Tibial artery (tissue), 4 donors: ENCODE measurements at places on chromosomes 16 and 17.

GRCh38 chr16:21952040-21952792 lies 945 bp upstream of the UQCRC2 start:
- peak overlapping the region; percentile 71 for H3K4me3 ChIP-seq
- peaks cover 6% of the 10 kb centered on the region for H3K36me3 ChIP-seq
- no peaks in the 10 kb centered on the region for H3K27me3 ChIP-seq
- H3K4me1 ChIP-seq = peaks cover 37% of the 10 kb centered on the region
- DNase-seq = peak; percentile 49
- peak overlapping the region; percentile 87 for H3K27ac ChIP-seq

GRCh38 chr17:79560527-79560926 lies 50.3 kb downstream of the RBFOX3 start:
- H3K27me3 ChIP-seq = no peaks in the 10 kb centered on the region
- no peaks in the 10 kb centered on the region for H3K4me1 ChIP-seq
- H3K36me3 ChIP-seq = no peaks in the 10 kb centered on the region
- no peak for DNase-seq
- no peak overlapping the region for H3K4me3 ChIP-seq
- no peak overlapping the region for H3K27ac ChIP-seq

DNA sequence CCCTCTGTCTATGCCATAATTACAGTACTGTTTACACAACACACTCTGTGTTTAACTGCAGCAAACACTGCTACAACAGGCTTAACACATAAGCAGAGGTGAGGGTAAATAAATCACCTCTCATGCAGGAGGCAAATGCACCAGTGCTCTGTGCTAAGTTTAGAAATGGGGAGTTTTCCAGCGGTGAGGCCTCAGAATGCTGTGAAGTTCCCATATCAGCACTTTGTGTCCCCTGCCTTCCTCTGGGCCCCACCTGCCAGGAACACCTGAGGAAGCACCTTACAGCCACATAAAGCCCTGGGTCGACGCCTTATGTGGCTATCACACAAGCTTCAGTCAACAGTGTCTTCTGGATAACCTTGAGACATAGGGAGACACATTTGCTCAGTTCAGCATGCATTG lies 304.5 kb downstream of the HAPSTR1 start:
- no peaks in the 10 kb centered on the region for H3K4me1 ChIP-seq
- no peak for DNase-seq
- no peak overlapping the region for H3K27ac ChIP-seq
- H3K36me3 ChIP-seq = no peaks in the 10 kb centered on the region
- H3K27me3 ChIP-seq = no peaks in the 10 kb centered on the region

- peak overlapping the region; percentile 89 for H3K27ac ChIP-seq
- no peaks in the 10 kb centered on the region for H3K27me3 ChIP-seq
- no peaks in the 10 kb centered on the region for H3K4me1 ChIP-seq
- peak overlapping the region; percentile 82 for H3K4me3 ChIP-seq
- H3K36me3 ChIP-seq = peaks cover 8% of the 10 kb centered on the region
- DNase-seq = peak; percentile 94
Observed at GRCh38 chr16:30949650-30950515, 1.0 kb downstream of the ORAI3 start.

- H3K36me3 ChIP-seq = no peaks in the 10 kb centered on the region
- DNase-seq = no peak
- H3K4me1 ChIP-seq = no peaks in the 10 kb centered on the region
- no peaks in the 10 kb centered on the region for H3K27me3 ChIP-seq
- H3K27ac ChIP-seq = no peak overlapping the region
- H3K4me3 ChIP-seq = no peak overlapping the region
Observed at GRCh38 chr16:57663917-57664661, 4.0 kb upstream of the ADGRG3 start.
